Natural killer cell (primary cell): ENCODE measurements at places on chromosomes 5 and 9.

DNA sequence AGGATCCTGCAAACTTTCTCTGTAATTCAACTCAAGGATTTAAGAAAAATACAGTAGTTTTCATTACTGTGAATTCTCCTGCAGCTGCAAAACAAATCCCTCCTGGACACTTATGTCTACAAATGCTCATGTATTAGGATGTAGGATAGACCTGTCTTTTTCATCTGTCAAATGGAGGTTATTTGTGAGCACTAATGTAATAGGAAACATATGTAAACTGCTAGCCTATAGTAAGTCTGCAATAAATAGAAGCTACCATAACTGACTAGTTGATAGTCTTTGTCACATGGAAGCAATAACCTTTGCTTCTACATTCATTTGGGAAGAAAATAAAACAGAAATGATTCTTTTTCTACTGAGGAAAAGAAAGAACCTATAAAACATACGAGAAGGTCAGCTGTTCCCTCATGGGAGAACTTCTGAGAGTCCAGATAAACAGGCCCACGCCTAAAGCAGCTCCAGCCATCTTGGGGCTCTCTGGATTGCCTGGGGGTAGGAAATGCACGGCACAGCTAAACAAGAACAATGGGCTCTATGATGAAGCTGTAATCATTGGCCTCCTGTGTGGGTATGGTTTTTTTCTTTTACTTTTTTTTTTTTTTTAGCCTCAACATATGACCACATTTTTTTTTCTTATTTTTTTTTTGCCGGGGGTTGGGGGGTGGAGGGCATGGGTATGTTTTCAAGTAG, 6.2 kb downstream of the KCNV2 start:
- DNase-seq = no peak

DNA sequence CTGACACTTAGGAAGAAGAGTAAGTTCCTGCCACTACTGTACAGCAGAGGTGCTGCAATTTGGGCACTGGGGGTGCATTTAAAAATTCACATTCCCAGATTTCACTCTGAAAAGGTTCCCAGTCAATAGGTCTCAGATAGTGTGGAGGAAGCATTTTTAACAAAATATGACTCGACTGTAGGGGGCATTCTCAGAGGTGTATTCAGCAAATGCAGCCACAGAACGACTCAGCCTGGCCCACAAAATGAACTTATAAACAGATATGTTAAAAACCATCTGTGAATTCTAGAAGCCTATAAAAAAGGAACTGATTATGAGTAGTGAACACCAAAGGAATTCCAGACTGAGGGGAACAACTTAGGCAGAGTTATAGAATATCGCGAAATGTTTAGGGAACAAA, 31.1 kb downstream of the MLLT3 start:
- DNase-seq = no peak

- no peak for DNase-seq
Observed at GRCh38 chr5:123540534-123540933, 28.6 kb downstream of the CSNK1G3 start.

DNA sequence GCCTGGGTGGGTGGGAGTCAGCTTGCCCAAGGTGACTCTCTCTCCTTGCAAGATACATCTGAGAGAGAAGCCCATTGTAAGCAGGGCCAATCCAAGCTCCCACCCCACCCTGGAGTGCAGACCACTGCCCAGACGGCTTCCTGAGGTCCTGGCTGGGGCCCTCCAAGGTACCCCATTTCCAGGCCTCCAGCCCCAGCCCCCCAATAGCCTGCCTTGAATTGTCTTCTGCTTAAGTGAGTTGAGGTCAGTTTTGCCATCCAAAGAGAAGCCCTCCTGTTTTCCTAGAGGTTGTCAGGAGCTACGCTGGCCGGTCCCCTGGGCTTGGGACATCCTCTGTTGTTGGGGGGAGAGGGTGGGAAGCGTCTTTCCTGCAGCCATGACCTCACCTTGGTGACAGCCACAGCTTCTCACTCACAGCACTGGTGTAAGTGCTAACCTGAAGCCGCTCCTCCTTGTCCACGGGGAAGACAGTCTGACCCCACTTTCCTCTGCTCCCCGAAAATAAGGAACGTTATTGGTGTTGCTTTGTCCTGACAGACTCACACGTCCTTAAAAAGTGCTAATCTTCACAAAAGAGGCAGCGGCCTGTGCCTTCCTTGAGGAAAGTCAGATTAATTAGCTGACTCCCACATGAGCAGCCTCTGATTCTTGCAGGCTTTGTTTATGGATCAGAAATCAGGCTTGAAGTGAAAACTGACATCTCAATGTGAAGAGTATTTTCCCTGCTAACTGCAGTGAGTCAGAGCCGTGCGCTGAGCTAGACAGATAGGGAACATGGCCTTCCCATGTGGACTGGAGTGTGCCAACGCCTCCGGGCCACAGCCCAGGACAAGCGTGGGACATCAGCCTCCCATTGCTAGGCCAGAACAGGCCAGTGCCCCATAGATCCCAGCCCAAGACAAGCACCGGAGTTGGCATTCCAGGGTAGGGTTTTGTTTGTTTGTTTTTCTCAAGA, 52.3 kb downstream of the ADAMTS2 start:
- no peak for DNase-seq

- DNase-seq = no peak
Observed at GRCh38 chr5:62138607-62139006, 167.4 kb upstream of the KIF2A start.

GRCh38 chr5:62779010-62779422, 200.4 kb downstream of the LRRC70 start:
- no peak for DNase-seq

DNA sequence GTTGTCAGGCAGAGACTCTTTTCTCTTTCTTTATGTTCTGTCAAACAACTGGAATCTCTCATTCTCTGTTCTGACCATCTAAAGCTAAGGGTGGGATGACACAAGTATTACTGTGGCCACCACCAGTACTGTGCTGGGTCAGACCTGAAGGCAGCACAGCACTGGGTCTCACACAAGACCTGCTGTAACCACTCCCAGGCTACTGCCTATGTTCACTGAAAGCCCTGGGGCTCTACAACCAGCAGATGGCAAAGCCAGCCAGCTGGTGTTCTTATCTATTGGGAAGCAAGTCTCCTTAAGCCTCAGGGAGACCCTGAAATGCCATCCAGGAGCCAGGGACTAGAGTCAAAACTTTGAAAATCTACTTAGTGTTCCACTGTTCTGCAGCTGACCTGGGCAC, 189.5 kb downstream of the SLCO4C1 start:
- no peak for DNase-seq
